ENCODE measurements at places on chromosomes 4 and X.

DNA sequence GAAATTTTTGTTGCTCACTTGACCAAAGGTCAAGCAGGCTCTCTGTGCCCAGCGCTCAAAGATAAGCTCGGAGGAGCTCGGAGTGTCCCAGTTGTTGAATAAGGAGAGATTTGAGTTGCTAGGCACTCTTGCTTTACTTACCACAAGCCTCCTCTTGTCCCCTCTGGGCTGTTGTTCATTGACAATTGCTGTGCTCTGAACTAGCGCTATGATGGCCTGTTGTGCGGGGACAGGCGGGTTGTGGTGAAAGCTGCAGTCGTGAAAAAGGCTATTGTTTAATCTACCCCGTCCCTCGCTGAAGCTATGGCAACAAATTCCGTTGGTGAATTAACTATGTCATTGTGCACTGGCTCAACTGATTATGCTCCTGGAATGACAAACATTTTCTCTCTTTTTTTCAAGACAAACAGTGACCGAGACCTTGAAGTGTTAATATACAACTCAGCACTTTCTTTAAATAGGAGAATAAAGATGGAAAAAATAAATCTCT, 21.0 kb upstream of the POLA1 start:
- DNase-seq = no peak

- DNase-seq = no peak
Observed at GRCh38 chrX:133794126-133794525, 191.3 kb downstream of the GPC3 start.

GRCh38 chr4:139554642-139554892, 1.5 kb downstream of the SETD7 start:
- DNase-seq = no peak

DNA sequence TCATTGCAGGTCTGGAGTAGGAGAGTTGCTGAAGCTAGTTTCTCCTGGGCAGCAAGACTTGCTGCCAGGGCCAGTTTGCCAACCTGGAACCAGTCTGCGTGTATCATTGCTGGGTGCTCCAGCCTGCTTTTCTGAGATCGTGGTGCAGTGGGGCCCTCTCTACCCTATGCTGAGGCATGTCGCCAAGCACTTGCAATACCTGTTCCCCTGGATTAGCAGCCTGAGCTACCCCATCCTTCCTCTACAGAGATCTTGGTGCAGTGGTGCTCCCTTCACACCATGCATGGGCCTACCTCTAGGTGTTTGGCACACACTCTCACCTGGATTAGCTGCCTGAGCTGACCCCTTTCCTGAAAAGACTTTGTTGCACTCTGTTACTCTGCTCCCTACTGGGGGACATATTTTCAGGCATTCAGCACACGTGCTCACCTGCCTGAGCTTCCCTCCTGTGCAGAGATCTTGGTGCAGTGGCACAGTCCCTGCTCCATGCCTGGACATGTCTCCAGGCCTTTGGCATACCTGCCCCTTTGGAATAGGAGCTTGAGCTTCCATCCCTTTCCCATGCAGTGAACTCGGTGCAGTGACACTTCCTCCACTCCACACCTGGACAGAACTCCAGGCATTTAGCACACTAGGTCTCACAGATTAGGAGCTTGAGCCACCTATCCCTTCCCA, 133.7 kb upstream of the CXCL13 start:
- DNase-seq = no peak

DNA sequence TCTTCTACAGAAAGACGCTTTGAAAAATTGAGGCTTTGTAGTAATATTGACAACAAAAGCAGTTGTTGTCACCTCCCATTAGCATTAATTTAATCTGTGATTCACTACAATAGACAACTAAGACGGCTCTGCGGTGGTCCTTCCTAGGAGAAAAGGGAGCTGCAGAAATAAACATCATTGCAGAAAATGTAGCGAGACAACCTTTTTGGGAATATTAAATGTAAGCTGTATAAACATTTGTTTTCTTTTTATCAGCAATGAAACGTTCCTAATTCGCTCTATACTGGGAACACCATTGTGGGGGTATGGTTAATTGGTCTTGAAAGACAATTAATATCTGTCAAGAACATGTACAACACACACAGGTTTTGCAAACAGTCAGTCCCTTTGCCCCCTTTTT, 583.3 kb upstream of the TENM3 start:
- no peak for DNase-seq

- no peak for DNase-seq
Observed at GRCh38 chr4:176538217-176538925, 218.6 kb downstream of the SPCS3 start.

DNA sequence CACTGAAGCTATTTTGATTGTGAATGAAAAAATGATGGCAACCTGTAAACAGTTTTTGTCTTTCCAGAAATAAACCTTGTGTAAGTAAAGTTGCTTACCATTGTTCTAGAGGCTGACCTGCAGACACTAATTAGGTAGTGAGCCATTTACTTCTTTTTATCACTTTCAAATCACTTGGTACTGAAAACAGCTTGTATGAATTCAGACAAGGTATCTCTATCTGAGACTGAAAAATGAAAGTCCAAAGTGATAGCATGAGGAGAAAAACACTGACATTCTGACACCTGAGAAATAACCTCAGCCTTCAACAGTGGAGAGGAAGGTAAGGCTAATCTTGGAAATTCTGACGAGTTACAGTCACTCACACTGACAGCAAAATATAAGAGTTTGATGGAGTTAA, 238.8 kb downstream of the GPC3 start:
- DNase-seq = no peak

- DNase-seq = no peak
Observed at GRCh38 chr4:156545003-156545785, 426.4 kb downstream of the PDGFC start.

DNA sequence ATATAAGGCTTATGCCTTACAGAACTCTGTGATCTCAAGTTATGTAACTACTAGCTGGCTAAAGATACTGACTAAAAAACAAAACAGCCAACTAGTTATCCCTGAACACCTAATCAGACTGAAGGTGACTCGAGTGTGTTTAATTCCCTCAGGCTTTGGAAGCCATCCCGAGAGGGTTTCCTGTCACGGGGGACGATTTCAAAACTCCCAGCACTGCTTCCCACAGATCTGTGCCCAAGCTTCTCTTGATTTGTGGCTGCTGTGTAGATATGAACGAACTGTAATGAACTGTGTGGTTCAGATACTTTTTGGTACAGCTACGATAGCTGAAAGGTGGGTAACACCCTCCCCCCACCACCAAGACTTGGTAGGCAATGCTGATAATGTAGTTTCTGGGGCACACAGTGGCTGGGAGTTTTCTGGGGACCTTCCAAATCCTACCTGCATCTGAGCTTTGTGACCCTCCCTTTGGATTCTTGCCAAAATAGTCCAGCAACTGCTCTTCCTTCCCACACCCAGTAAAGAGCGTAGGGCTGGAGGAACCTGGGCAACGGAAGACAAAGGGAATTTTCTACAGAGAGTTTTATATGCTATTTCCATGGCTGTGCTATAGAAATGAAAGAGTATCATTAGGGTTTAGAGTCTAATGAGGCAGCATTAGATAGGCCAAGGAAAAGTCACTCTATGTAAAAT, 148.8 kb downstream of the MGST2 start:
- DNase-seq = no peak

- peak; percentile 75 for DNase-seq
Observed at GRCh38 chr4:17511509-17511949, 361 bp downstream of the QDPR start.

DNA sequence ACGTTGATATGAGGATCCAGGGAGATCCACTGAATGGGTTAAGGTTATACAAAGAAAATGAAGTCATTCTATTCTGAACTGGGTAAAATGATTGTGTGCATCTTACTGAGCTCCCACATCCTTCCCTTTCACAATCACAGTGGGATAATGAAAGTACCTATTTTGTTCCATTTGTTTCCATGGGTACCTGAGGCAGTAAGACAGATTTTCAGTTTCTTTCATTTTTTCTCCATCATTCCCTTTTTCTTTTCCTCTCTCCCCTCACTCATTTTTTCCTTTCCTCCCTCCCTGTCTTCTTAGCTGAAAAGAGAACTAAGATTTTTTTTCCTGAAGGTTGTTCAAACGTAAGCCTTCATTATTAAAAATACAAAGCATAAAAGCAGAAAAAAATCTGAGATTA, 4.6 kb downstream of the GRIA2 start:
- DNase-seq = no peak

- DNase-seq = no peak
Observed at GRCh38 chrX:121598356-121598755, 550.9 kb downstream of the GLUD2 start.

DNA sequence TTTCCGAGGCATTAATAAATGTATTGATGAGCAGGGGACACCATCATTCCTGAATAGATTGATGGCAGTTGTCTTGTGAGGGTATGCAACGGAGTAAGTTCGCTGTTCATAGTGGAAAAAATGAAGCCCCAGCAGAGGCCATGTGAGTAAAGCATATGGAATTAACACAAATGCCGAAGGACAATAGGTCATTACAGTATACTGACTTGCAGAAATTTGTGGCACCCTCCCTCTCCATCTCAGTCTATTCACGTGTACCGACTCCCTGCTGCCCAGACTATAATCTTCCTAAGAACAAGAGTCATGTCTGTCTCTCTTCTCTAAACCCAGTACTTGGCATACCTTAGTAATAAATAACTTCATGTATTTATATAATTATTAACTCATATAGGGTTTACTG, 47.1 kb upstream of the PCDH10 start:
- no peak for DNase-seq

DNA sequence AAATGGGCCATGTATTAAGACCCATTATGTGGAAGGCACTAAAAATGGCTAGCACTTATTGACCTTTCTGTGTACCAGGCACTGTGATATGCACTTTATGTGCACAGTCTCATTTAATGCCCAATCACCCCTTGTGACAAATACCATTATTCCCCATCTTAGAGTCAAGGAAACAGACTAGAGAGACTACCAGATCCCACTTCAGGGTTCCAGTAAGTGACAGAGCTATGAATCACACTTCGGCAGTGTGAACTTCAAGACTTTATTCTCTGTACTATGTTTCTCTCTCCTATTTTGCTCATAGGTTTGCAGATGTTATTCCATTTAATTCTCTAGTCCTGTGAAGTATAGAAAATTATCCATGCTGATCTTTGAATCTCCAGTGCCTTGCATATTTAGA, 107.0 kb downstream of the NFKB1 start:
- no peak for DNase-seq

- no peak for DNase-seq
Observed at GRCh38 chr4:177008071-177008835, 215.5 kb upstream of the VEGFC start.

DNA sequence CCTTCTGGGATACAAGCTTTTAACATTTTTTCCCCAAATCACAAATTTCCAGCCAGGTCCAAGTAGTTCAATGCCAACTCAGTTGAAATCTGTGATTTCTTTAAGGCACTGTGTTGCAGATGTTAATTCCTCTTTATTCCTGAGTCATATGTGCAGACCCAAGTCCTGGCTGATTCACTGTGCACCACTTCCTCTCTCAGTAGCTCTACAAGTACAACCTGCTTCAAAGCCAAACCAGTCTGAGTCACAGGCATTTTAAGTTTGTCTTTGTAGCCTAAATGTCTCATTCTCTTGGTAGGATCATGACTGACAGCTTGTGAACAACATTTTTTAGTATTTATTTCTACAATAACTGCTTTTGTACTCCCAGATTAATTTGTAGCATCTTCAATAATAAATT, 165.6 kb upstream of the S100G start:
- DNase-seq = no peak

Measured in coronary artery (tissue), 2 donors.